Stimulated activated CD4-positive, alpha-beta T cell treated with anti-CD3 and anti-CD28 coated beads, TNF-alpha, amount 100 ng/mL, for 48 hours (primary cell): ENCODE measurements at places on chromosomes 16 and 17.

- no peak for DNase-seq
These were observed 26.0 kb upstream of the HNF1B start for GRCh38 chr17:37770631-37771518.

GRCh38 chr17:79804856-79805696 lies 8.2 kb upstream of the CBX8 start:
- no peak for DNase-seq

DNA sequence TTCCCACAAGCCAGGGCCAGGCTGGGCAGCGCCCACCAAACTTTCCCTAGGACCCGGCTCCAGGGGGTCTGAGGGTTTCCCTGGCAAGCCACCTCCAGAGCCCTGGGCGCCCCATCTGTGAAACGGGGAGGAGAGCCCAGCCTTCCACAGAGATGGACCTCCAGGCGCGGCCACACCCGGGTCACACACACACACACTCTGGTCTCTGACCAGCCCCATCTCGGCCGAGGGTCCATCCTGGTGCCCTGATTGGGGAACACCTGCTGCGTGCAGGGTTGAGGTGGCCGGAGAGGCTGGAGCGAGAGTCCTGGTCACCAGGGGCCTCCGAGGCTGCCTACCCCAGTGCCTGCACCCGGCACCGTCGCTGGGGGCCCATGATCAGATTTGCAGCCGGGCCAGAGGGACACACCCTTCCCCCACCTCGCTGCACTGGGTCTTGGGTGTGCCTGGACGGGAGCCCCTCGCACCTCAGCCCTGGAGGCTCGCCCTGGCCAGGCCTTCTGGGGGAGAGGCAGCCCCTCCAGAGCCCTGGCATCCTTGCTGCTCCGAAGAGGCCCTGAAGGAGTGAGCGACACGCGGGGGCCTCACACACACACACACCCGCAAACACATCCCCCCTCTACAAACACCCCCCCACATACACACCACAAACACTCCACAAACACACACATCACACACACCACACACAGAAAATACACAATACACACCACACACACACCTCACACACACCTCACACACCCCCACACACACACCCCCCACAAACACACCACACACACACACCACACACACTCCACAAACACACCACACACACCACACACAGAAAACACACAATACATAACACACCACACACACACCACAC lies 29.7 kb downstream of the SLC25A10 start:
- no peak for DNase-seq

- no peak for DNase-seq
These were observed 60.7 kb downstream of the IRF8 start for GRCh38 chr16:85959686-85960085.

DNA sequence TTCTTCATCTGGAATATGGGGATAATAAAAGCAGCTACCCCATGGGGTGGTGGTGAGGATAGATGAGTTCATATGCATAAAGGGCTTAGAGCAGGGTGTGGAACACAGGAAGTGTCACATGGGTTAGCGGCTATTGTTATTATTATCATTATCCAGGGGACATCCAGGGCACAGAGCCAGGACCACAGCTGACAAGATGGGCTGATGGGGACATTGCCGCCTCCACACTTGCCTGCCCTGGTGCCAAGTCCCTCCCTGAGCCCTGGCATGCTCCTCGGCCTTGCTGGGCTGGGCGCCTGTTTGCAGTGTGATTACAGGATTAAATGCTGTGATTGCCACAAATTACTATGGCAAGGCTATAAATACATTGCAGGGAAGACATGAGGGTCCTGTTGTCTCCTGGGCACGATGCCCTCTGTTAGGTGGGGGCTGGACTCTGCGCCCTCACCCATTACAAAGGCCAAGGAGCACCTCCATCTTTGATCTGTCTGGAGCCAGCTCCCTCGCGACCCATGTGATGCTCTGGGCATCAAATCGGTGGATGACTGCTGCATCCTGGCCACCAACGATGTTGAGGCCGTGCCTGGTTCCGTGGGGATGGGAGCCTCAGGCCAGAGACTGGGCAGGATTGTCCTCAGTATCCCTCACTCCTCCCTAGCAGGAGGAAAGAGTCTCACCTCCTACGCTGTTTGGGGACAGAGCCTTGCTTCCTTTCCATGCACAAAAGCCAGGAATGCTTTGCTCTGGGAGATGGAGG lies 43.2 kb downstream of the PIMREG start:
- DNase-seq: no peak

- no peak for DNase-seq
These were observed 32.2 kb downstream of the KIAA0753 start for GRCh38 chr17:6608321-6608720.

DNA sequence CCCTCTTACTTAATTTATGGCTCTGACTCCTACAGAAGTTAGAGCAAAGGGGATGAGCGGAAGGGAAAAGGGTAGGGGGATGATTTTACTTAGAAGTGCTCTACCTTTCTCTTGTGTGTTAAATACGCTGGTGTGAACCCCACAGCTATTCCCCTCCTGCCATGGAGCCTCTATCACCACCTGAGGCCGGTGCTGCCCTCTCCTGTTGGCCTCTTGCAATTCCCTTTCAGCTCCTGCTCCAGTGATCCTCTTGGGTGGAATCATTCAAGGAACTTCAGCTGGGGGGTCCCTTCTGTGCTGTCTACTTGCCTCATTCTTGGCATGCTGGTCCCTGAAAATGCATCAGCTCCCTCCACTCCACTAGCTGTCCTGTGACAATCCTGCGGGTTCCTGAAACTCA lies 41.8 kb upstream of the CDH8 start:
- no peak for DNase-seq

- DNase-seq: peak; percentile 2
These were observed 58.3 kb downstream of the SPACA3 start for GRCh38 chr17:33049781-33050414.

DNA sequence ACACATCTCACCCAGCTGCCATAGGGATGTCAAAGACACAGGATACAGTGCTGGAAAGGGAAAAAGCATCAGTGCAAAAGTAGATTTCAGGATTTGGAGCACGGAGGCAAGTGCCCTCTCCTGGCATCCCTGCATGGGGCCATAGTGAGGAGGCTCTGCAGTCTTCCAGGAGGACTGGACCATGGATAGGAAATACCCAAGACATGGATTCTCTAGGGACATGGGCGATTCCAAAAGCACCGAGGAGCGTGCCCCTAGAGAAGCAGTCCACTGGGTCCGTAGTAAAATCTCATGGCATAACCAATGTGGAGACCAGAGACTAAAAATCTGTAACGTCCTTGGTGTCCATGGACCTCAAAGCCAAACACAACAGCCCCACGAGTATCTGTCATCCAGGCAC lies 818.2 kb downstream of the KCNJ18 start:
- no peak for DNase-seq
